Frontal cortex (tissue), 4 donors: ENCODE measurements at places on chromosomes 5 and 9. TPM values are rescaled to one million over a fixed set of nuclear protein-coding genes. Genes with fewer than 3 reads are reported as not detected.

DNA sequence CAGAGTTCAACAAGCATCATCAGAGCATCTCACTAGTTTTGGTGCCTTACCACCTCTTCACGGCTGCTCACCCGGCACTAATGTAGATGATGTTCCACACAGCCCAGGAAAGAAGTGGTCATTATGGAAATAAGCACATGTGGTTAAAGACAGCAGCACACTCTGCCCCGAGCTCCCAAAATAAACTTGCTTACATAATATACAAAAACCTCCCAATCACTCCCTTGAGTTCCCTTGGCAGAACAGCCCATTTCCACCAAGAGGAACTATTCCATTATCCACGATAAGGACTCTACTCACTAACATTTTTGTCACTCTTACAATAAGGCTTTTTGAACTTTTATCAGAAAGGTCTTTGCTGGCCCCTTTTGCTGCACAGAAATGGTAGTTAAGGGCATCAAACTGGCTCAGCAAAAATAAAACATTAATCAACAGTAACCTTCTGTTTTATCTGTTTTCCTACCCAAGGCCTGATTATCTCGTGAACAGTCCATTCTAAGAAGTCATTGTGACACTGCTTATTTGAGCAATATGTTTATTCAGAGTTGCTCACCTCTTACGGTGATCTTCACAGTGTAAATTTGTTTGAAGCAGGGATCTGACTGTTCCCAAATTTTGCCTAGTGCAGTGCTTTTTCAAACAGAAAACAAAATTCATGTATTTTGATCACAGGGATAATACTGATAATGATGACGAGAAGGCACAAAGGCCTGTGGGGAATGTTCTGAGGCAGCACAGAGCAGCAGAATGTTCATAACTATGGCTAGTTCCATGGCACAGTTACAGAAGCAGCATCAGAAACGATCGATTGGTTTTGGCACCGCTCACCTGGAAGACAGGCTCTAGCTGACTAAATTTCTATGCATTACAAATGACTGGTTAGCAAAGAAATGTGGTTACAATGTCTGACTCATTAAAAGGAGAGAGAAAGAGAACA, 399.8 kb upstream of the PIK3R1 start:
- DNase-seq = no peak

- DNase-seq = no peak
Observed at GRCh38 chr9:78356634-78357033, 59.7 kb downstream of the PSAT1 start.

DNA sequence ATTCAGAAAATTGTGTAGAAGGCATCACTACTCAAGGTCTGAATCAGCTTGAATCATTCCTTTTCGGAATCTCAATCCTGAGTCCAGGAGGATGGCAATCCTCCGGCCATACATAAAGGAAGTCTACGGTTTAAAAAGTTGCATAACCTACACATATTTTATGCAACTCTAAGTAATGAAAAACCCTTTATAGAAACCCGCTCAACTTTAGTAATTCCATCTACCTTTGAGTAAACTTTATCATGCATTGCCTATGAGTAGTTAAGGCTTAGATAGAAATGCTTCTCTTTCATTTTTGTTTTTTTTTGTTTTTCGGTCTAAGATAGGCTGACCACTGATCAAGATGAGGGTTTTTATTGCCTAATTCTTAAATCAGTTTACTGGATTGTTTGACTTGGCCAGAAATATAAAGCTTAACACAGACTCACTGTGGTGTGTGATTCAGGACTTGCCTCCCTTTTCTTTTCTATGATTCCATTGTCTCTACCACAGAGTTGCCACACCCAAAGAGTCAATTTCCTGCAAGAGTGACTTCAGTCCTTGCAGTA, 85.0 kb downstream of the LURAP1L start:
- no peak for DNase-seq

RELL2 gene
- total RNA-seq = 7.3 TPM

- DNase-seq = no peak
Observed at GRCh38 chr9:104992659-104993058, 64.7 kb upstream of the ABCA1 start.

DNA sequence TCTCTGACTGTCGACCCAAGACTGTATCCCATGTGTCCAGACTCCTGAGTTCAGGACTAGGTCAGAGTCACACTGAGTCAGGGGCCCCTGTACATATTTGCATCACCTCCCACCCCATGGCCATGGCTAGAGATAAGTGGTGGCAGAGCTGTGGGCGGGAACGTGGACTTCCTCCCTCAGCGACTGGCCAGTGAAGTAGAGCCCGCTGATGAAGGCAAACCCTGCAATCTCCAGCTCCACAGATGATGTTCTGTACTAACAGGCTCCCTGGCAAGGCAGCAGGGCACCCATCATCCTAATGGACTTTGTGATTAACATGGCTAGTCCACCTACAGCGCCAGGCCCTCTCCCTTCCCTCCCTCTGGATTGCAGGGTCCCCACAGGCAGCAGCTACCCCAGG, 110.5 kb upstream of the LRRTM2 start:
- no peak for DNase-seq

- no peak for DNase-seq
Observed at GRCh38 chr5:62649476-62650113, 71.0 kb downstream of the LRRC70 start.

DNA sequence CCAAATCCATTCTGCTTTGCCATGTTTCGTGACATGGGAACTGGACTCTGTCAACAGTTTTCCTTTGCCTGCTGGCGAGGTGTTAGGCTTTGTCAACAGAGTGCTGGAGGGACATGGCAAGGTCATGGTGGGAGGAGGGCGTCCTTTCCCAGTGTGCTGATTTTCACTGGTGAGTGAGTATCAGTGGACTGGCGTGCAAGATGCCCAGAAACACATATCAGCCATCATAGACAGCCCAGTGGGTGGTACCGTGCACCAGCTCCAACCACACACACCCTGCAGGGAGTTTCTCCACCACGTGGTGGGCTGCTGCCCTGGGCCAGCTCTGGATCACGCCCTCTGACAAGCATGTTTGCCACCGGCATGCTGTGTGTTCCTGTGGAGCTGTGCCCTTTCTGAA, 50.0 kb upstream of the ABL1 start:
- no peak for DNase-seq

- DNase-seq = no peak
Observed at GRCh38 chr5:58849223-58849622, 266.3 kb downstream of the RAB3C start.

DNA sequence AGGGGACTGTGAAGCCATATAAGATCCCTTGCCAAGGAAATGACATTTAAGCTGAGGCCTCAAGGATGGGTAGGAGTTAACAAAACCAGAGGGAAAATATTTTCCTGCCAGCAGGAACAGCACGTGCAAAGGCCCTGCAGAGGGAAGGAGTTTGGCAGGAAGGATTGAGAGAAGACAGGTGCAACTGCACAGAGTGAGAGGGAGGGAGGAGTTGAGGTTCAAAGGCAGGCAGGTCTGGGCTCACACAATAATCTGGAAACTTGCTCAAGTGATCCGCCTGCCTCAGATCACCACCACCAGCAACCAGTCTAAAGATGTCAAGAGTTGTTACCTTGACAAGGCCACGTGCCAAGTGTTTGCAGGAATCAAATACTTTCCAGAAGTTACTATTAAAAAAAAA, 31.1 kb upstream of the PWWP2A start:
- no peak for DNase-seq

DNA sequence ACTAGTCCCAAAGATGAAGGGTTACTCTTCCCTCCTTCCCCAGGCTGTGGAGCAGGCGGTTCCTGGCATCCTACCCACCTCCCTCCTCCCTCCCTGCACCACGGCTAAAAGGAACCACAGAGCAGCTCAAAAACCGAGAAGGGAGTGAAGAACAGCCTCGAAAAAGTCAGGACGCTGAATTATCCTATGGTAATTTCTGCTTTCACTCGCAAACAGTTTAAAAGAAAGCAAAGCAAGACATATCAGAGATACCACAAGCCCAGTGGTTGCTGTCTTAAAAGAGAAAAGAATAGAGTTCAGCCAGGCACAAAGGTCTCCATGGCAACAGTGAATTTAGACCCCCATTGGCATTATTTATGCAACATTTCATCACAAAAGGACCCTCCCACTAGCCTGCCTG, 315.4 kb downstream of the CTNND2 start:
- no peak for DNase-seq

STARD4 gene
- total RNA-seq = 37.1 TPM

FGFR4 gene
- total RNA-seq = 1.2 TPM

PCDHA10 gene
- 10.6 TPM for total RNA-seq

NRARP gene
- 3.7 TPM for total RNA-seq

GRCh38 chr9:110284211-110284844, 28.0 kb upstream of the TXN start:
- no peak for DNase-seq

CARTPT gene
- total RNA-seq = 2.9 TPM

- DNase-seq = no peak
Observed at GRCh38 chr5:77946381-77947040, 170.4 kb upstream of the TBCA start.

DNA sequence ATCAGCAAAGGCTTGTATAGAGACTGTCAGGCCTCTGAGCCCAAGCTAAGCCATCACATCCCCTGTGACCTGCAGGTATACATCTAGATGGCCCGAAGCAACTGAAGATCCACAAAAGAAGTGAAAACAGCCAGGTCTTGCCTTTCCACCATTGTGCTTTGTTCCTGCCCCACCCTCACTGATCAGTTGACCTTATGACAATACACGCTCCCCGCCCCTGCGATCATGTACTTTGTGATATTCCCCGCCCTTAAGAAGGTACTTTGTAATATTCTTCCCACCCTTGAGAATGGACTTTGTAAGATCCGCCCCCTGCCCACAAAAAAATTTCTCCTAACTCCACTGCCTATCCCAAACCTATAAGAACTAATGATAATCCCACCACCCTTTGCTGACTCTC, 18.6 kb upstream of the NPM1 start:
- DNase-seq = no peak

DNA sequence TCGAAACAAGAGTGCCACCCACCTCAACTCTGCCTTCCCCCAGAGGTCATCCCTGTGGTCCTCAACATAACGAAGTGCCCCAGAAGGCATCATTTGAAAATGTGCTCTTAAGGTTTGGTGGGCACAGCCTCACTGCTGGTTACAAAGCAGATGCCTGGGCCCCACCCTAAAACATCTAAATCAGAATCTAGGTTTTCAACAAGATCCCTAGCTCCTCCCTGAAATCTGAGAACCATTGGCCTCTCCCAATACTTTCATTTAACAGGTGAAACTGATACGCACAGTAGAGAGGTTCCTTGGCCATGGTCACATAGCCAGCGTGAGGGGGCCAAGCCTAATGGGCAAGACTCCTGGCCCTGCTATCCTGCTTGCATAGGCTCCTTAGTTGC, 376.2 kb upstream of the CLINT1 start:
- DNase-seq = no peak

DNA sequence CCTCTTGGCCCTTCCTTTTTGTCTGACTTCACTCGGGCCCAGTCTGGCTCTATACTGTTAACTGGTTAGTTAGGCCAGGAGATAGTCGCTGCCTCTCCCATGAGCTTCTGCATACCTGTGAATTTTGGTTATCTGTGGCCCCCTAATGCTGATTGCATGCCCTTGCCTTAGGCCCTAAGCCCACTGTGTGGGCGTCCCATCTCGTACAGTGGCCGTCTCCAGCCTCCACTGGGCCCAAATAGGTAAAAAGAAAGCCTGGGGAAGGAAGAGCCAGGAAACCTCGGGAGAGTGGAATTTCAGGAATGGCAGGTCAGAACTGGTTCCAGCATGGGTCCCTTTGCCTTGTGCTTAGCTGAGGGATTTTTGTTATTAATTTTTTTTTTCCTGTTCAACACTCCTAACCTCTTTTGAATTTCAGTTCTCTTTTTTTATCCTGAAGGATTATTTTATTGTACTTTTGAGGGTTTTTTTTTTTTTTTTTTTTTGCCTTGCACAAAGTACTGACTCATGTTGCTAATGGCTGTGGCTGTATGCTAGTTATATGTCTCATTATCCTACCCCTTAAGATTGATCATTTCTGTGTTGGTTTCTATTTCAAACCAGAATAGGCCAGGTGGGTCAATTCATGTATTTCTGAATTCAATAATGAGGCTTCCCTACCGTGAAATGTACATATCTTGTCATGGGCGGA, 3.4 kb downstream of the PRRC2B start:
- no peak for DNase-seq

ECSCR gene
- total RNA-seq = 4.9 TPM

TAF11L6 gene
- not detected for total RNA-seq

FOXE1 gene
- not detected for total RNA-seq

MAMDC2 gene
- 2.0 TPM for total RNA-seq

GRCh38 chr5:73198833-73199592, 26.0 kb downstream of the TMEM174 start:
- DNase-seq = no peak
